Gastrocnemius medialis (tissue), 4 donors: ENCODE measurements at places on chromosomes 2 and 18. TPM values are rescaled to one million over a fixed set of nuclear protein-coding genes. Genes with fewer than 3 reads are reported as not detected.
A peak's percentile ranks its signal among the peaks of the same experiment; 100 is the strongest.

The KCNK3 gene
- total RNA-seq: 0.91 TPM

The SCN2A gene
- not detected for total RNA-seq

The GNAL gene
- 35.4 TPM for total RNA-seq

The HOXD10 gene
- 0.15 TPM for total RNA-seq

The FABP1 gene
- total RNA-seq: 7.6 TPM

DNA sequence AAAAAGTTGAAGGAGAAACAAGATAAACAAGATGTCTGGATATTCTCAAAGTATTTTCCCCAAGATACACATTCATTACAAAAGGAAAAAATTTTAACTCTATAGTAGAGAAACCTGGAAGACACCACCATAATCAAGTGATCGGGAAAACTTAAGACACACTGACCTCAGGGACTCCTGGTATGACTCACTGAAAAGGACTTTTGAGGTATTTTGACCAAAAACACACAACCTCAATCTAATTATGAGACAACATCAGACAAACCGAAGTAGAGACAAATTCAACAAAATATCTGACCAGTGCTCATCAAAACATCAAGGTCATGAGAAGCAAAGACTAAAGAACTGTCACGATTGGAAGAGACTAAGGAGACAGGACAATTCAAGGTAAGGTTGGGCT lies 34.7 kb downstream of the LPIN2 start:
- no peak overlapping the region for H3K4me3 ChIP-seq
- peak overlapping the region; percentile 37 for H3K27ac ChIP-seq
- peaks cover 21% of the 10 kb centered on the region for H3K4me1 ChIP-seq
- H3K27me3 ChIP-seq: no peaks in the 10 kb centered on the region

DNA sequence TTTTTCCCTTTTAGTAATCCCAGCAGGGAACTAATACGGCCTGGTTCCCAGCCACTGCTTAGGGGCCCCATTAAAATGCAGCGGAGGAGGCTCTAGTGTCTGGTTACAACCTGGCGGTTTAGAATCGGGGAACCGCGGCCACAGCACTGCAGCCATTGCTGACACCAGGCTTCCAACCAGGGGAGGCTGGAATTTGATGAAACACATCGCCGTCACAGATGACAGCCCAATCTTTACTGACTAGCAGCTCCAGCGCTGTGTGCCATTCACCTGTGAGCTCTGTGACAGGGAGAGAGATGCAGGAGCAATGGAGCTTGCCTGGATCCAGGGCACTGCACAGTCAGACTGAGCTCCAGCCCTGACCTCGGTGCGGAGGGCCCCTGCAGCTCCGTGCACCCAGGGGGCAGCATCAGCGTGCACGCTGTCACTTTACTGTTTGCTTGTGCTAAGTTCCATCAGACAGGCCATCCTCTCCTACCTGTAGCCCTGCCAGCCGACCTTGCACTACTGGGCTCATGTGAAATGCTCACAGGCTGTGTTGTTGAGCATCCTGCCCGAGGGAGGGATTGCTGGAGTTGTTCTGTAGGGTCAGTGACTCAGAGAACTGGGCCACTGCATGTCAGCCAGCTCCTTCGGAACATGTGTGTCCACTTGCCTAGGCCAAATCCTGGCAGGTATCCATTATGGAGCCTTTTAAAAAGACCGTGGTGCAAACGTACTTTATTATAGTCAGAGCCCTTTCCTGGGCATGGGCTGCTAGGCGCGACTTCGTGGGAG lies 203.5 kb downstream of the SEPTIN10 start:
- peak overlapping the region; percentile 39 for H3K27ac ChIP-seq
- DNase-seq: peak; percentile 29
- H3K4me3 ChIP-seq: no peak overlapping the region
- no peaks in the 10 kb centered on the region for H3K27me3 ChIP-seq

DNA sequence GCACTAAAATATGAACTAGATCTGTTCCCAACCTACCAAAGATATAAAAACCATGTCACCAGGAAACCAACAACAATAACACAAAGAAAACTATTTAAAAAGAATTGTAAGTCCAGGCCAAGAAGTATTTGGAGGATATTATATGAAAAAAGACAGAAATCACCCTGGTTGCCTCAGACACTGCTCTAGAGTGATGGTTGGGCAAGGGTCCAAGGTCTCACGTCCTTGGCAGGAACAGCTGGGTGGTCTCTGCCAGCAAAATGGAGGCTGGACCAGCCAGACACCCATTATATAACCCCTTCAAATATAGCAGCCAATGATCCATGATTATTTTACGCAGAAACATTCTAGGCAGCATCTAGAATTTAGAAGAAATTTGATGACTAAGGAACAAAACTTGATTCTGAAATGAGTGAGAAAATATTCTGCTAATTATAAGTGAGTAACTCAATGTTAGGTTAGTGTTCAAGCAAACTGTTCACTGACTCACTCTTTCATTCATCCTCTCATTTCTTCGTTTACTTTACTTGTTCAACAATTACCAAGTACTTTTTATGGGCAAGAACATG lies 35.4 kb downstream of the MRPL35 start:
- no peaks in the 10 kb centered on the region for H3K36me3 ChIP-seq
- H3K27me3 ChIP-seq: no peaks in the 10 kb centered on the region
- H3K4me1 ChIP-seq: peaks cover 7% of the 10 kb centered on the region

- H3K4me1 ChIP-seq: no peaks in the 10 kb centered on the region
- DNase-seq: no peak
- no peak overlapping the region for H3K27ac ChIP-seq
Observed at GRCh38 chr2:171629113-171629512, 58.2 kb upstream of the DYNC1I2 start.

- H3K27me3 ChIP-seq: no peaks in the 10 kb centered on the region
- DNase-seq: no peak
- H3K27ac ChIP-seq: no peak overlapping the region
- no peaks in the 10 kb centered on the region for H3K4me1 ChIP-seq
Observed at GRCh38 chr2:128413014-128413717, 94.5 kb upstream of the HS6ST1 start.

DNA sequence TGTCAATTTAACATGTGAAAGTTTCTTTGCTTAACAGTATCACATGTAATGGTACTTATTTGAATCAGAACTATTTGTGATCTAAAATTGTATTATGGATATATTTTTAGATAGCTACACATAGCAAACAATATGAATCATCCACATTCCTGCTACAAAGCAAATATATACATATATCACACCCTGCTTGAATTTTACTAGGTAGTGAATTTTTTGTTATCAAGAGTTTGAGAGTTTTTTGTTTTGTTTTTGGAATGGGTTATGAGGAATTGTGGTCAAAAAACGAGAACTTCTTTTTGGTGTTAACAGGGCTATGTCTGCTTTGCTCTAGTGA lies 635.7 kb downstream of the NRXN1 start:
- H3K27me3 ChIP-seq: no peaks in the 10 kb centered on the region
- no peaks in the 10 kb centered on the region for H3K36me3 ChIP-seq
- H3K4me1 ChIP-seq: no peaks in the 10 kb centered on the region
- DNase-seq: no peak
- H3K4me3 ChIP-seq: no peak overlapping the region
